Endothelial cell of umbilical vein (primary cell): ENCODE measurements at places on chromosomes 13 and 19. TPM values are rescaled to one million over a fixed set of nuclear protein-coding genes. Genes with fewer than 3 reads are reported as not detected.

- DNase-seq = no peak
These were observed 244.3 kb downstream of the RGCC start for GRCh38 chr13:41701676-41702075.

- no peak for DNase-seq
These were observed 3.2 kb downstream of the CPB2 start for GRCh38 chr13:46101484-46102254.

DNA sequence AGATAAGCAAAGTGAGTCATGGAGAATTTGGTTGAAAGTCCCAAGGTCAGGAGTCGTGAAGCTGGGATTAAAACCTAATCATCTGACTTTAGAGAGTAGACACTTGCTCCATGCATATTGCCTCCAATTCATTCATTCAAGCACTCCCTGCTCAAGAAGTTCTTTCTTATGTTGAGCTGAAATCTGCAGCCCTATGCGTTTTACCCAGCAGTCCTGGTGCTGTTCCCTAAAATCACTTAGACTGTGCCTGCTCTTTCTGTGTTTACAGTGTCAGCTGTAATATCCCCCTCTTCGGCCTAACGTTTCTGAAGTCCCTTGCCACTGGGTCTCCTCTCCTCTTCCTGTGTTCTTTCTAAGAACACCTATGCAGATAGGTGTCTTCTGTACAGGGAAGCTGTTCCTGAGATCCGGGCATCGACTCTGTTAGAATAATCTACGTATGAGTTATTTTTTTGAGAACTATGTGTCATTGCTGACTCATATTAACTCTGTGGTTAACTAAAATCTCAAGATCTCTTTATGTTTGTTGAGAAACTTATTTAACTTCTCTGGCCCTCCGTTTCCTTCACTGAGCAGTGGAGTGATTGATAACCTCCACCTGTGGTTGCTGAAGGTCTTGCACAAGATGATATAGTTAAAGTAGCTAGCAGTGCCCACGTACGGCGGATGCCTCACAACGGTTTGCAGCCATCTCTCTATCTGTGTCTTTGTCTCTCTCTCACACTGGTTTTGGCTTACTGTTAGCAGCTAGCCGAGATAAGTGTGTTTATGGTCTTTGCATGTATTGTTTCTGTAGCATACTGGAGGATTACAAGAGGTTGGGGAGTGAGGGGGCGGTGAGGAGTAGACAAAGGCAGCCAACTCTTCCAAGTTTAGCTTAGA is 4.7 kb downstream of the ALOX5AP start:
- DNase-seq = peak; percentile 64

- DNase-seq = no peak
These were observed 46.0 kb downstream of the DNM2 start for GRCh38 chr19:10763828-10764339.

- peak; percentile 56 for DNase-seq
These were observed 477 bp downstream of the LNX2 start for GRCh38 chr13:27619728-27620376.

GRCh38 chr19:56309511-56310185 is 5.0 kb downstream of the ZSCAN5A start:
- peak; percentile 47 for DNase-seq

DNA sequence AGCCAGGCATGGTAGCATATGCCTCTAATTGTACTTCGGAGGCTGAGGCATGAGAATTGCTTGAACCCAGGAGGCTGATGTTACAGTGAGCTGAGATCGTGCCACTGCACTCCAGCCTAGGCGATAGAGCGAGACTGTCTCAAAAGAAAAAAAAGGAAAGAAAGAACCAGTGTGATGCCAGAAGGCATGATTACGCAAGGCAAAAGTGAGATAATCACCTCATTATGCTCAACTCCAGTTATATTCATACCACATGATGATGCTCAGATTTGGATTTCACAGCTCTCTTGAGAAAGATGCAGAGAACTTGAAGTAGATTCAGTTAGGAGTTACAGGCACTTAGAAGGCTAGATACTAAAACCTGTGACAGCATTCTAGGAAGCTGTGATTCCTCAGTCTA is 21.8 kb downstream of the RCBTB1 start:
- no peak for DNase-seq

The ICAM5 gene
- 0.40 TPM in 1 of 2 replicates, not detected in the other for total RNA-seq

The ELSPBP1 gene
- not detected in 2 replicates for total RNA-seq
